Stimulated activated CD8-positive, alpha-beta memory T cell treated with anti-CD3 and anti-CD28 coated beads, Interleukin-4, amount 100 ng/mL, for 24 hours (primary cell): ENCODE measurements at places on chromosomes 6 and 20.
A peak's percentile ranks its signal among the peaks of the same experiment; 100 is the strongest.

DNA sequence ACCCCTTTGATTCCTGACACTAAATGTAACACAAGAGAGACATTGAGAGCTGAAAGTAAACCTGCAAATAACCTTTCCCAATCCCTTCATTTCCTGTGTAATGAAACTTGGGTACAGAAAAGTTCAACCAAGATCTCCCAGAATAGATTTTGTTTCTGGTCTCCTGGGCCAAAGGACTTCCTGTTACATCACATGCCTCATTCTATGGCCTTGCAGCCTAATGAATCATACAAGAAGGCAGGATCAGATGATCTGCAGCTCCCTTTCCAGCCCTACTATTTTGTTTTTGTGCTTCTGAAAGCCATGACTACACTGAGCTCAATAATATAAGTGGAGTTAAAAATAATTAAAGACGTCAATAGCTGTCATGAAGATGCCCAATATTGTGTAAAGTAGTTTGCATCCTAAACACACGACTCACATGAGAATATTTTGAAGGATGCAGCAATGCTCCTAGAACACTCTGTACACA, 73.4 kb upstream of the NOX3 start:
- no peak for DNase-seq

GRCh38 chr20:47802975-47803374, 17.7 kb upstream of the SULF2 start:
- DNase-seq = no peak

- DNase-seq = peak; percentile 10
These were observed 280.3 kb downstream of the CDC5L start for GRCh38 chr6:44667668-44668390.

DNA sequence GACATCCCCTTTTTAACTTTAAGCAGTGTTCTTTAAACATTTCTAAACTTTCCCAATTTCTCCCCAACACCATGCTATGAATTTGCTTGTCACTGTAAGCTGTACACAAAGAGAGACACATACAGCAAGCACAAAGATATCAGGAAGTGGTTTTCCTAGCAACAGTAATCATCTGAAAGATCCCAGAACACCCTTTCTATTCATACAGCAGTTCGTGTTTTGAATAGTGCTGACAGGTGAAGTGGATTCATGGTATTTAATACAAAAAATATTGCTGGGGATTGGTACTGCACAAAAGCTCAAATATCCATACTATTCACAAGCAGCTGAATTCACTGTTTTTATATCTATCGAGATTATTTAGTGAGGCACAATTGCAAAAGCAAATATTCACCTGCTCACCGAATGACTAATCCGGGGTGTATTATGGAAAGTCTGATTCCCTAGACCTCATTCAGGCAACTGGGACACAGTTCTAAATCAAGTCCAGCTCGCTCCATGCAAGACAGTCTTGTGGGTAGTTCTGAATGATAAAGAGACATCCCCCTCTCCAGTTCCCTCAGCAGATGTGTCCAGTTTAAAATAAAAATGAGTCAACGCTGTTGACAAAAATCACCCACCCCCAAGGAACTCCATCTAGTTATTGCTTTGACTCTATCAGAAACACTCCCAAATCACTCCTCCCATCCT, 107.1 kb upstream of the TSHZ2 start:
- DNase-seq = no peak

DNA sequence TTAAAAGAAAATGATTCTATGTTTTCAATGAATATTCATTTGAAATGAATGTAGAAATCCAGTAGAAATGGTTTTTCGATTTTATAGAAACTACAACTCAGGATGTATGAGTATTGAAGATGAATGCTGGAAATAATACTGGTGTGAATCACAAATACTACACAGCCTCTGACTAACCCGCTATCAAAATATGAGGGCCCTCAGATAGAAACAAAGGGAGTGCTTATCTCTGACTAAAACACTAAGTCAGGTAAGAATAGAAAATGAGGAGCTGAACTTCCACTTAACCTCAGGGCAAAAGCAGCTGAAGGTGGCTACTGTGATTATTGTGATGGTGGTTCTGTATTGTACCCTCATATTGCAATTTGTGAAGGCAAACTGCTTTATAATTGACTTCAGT, 220.9 kb upstream of the RNF217 start:
- DNase-seq = no peak

- no peak for DNase-seq
These were observed 32.8 kb downstream of the DYNLT1 start for GRCh38 chr6:158611541-158612370.

DNA sequence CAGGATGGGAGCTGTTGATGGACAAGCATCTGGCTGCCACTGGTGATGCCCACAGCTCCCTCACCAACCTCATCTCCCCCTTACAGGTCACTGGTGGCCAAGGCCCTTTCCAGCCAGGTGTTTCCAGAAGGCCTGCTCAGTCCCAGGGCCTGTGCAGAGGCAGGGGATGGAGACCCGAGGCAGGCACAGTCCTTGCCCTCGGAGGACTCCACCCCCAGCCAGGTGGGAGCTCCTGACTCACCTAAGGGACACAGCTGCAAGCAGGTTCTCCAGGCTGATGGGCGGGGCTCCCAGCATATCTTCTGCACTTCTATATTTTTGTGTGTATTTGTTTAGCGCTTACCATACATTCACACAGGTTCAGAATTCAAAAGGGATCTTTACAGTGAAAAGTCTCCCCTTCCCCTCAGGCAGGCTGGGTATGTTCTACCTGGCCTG, 17.4 kb downstream of the PRPH2 start:
- DNase-seq = no peak

GRCh38 chr20:37407019-37407566, 61.2 kb downstream of the SRC start:
- no peak for DNase-seq

GRCh38 chr6:88135578-88136114, 30.5 kb downstream of the CNR1 start:
- DNase-seq = no peak

DNA sequence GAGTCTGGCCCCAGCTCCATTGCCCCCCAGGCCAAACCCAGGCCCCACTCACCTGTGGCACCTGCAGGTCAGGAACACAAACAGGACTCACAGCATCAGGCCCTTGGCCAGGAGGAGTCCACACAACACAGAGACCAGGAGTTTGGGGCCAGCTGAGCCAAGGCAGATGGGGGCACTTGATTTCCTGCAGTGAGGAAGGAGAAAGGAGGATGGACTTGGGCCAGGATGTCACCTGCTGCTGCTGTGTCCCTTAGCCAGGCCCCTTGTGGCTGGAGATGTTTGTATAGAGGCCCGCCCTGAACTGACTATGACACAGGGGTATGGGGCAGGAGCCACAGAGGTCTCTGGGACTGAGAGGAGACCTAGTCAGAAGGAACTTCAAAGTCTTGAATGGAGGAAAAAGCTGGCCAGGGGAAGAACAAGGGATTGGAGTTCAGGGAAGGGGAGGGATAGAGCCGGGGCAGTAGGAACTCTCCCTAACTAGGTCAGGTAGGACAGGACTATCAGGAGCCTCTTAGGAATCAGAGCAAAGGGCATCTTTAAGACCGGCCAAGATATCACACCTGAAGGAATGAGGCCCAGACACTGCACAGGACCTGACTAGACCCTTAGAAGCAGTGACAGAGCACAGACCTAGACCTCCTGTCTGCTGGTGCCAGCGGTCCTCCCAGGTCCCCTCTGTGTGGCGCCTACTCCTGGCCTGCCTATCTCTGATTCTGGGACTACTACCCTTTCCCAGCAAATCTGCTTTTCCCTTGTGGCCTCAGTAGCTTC, 8.8 kb upstream of the TREML2 start:
- DNase-seq = no peak

GRCh38 chr6:136059308-136059707, 190.8 kb downstream of the MTFR2 start:
- no peak for DNase-seq

DNA sequence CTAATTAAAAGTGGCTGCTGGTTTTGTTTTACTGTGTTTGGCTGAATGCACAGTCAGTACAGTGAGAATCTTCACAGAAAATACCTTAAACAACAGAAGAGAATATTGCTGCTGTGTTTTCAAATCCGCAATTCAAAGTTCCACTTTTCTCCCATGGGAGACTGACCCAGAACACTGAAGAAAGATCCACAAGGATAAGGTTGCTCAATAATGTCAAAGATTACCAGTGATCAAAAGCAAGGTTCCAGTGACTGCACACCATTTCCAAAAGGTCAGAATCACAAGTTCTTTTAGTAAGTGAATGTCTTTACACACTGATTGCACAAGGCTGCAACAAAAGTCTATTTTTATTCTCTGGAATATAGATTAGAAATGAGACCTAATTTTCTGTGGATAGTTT, 82.3 kb downstream of the EPHA7 start:
- DNase-seq = no peak

DNA sequence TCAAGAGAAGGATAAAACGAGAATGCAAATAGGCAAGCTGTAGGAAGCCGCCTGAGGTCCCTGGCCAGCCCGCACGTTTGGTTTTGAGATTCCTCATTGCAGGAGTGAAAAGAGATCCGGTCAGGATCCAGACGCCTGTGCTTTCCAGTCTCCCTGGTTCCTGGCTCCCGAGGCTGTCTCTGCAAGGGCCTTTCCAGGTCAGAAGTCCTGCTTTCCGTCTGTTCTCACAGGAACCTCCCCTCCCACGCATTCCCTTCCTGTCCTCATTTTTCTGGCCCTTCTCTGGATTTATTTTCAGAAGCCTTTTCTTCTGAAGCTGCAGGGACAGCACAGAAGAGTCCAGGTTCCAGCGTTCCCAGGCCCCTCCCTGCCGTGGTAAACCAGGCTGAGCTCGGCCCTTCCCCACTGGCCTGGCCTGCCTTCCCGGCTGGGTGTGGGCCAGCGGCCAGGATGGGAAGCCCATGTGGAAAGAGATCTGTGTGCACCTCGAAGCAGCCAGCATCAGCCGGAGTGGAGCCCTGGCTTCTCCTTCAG, 54.0 kb downstream of the TMEM242 start:
- no peak for DNase-seq

DNA sequence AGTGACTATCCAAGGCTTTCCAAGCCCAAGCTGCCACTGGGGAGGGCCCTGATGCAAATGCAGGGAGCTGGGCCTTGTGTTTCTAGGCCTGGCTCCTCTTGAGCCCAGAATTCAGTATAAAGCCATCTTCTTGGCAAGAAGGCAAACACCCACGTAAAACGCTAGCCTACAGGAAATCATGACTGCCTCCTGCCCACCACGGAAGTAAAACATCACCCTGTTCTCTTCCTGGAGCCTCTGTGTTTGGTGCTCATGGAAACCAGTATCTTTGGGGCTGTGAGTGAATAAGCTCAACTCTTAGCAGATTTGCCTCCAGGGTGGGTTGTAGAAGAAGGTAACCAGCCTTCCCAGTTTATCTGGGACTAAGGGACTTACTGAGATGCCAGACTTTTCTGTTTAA, 271.0 kb downstream of the ZNF217 start:
- DNase-seq = no peak

DNA sequence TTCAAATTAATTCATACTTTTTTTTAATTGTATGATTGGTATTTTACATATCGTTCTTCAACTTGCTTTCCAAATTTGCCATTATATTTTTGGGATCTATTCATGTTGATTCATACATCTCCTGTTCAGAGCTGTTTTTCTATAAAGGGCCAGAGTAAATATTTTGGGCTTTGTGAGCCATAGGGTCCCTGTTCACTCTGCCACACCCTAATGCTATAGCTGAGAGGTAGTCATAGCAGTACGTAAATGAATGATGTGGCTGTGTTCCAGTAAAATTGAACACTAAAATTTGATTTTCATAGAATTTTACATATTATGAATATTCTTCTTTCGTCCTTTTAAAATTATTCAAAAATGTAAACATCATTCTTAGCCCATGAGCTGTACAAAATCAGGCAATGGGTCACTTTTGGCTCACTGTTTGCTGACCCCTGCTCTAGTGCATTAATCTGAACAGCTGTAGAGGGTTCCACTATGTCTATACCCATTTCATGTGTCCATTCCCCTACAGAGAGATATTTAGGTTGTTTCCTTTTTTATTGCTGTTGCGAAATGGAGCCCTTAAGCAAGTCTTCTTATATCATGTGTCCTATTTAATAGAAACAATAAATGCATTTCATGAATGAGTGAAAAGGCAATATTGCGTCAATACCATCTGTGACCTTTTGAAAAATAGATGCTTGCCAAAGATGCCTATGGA, 136.4 kb upstream of the SALL4 start:
- no peak for DNase-seq

- no peak for DNase-seq
These were observed 29.3 kb upstream of the PDYN start for GRCh38 chr20:2023151-2023550.

DNA sequence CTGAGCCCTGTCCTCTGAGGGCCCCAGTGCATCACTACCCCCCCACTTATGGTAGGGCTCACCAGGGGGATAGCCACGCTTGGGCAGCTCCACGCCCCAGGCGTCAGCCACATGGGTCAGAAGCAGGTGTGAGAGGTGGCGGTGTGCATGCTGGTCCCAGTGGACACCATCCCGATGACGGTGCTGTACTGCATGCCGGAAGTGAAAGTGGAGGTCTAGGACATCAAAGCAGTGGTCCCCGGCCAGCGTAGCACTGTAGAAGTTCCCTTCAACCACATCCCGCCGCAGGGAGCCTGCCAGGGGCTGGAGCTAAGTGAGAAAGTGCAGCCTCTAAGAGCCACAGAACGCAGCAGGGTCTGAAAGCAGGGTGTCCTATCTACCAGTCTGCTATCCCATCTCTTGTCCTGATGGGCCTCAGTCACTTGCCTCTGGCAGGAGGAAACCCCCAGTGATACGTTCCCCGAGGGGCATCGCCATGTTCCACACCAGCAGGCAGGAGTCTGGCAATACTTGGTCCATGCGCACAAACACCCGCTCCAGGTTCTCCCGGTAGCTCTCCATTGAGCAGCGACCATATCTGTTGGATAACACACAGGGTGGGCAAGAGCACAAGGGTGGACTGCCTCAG, 2.2 kb downstream of the PCED1A start:
- no peak for DNase-seq
